ENCODE measurements at places on chromosomes 6 and 20.

DNA sequence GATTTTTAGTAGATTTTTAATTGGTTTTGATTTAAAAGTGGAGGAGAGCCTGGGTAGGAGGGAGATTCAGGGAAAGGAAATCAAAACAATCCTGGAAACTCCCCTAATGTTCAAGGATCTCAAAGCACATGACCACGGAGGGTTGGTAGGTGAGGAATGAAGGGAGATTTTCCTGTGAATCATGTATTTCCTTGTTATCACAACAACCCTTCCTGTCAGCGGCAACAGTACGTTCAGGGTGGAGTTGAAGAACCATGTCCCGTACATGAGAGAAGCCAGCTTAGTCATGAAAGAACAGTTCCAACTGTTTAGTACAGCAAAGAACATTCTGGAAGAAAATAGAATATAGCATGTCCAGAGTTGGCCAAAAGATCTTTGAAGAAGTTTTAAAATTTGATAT is 79.4 kb upstream of the SCAF8 start:
- DNase-seq = no peak

GRCh38 chr20:4052554-4052953 is 37.2 kb upstream of the RNF24 start:
- no peak for DNase-seq

DNA sequence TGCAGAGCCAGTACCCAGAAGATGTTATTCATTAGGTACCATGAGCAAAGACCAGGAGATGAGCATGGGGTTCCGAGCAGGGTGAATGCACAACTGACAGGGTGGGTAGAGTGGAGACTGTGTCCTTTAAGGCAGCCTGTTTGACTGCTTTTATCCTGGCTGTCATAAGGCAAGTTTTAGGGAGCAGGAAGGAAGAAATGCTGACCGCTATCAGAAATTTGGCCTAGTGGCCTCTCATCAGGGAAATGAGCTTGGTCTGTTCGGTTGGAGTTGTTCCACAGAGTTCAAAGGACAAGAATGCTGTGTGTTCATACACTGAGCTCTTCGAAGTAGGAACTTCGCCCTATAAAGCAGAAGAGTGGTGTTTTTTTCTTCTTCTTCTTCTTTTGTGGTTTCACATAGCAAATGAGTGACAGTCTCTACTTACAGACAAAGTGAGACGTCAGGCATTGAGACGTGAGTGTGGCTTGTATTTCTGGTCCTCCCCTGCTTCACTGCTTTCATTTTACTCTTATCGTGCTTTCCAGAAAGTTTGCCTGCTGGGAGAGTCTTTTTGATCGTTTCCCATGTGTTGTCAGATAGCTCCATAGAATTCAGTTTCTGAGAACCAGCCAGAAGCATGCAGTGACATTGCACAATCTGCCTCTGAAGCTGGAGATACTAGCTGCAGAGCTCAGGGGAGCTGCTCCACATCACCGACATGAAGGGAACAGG is at the start of gene CASS4:
TSS of gene CASS4 (plus strand) at position 502 of the 714 bp plus-strand sequence. CDS start at position 701, 199 bp downstream.
- no peak for DNase-seq

DNA sequence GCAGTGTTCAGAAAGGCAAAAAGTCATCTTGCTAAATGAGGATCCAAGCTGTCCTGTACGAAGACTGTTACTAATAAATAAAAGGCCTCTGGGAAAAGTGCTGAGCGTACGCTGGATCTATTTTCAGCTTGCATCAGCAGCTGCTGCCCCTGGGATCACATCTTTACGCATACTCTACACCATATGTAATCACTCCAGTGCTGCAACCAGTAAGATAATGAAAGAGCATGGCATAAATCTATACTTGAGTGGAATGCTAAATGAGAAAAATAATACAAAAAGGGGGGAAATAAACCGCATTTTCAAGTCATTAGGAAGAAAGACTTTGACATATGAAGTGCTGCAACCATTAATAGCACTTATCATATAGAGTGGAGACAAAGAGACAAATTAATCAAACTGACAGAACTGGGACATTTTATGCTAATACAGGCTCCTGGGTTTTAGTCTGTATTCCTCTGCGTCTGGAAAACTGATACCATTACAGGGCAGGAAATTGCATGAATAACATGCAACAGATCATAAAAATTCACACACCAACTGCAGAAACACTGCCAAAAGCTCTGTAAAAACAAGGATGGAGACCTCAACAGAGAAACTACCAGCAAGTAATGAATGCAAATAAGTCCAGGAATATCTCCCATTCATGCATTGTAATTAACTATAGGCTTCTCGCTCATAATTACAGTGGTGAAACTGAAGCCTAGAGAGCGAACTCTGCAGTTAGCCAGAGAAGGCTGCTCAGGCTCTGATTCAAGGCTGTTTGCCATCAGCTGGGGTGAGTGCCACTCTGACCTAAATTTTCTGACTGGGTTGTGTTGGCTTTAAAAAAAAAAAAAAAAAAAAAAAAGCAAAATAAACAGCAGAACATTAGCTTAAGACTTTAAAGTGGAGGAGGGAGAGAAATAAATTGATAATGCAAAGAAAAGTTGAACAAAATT is 83.8 kb downstream of the GJA10 start:
- peak; percentile 95 for DNase-seq

DNA sequence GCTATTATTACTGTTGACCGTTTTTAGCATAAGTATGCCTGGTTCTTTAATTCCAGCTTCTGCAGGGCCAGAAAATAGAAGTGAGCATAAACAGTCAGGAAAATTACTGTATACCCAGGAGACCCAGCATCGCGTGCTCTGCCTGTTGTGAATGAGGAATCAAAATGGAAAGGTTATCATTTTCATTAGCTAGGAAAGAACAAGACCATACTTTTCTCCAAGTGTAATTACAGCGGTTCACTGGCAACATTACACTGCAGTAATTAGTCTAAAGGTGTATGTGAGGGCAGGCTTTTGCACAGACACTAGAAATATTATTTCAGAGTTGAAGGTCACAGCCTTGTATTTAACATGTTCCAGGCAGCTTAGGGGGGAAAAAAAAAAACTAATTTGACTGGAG is 403.8 kb upstream of the SOX4 start:
- no peak for DNase-seq
